ENCODE measurements at places on chromosomes 5 and 9.

DNA sequence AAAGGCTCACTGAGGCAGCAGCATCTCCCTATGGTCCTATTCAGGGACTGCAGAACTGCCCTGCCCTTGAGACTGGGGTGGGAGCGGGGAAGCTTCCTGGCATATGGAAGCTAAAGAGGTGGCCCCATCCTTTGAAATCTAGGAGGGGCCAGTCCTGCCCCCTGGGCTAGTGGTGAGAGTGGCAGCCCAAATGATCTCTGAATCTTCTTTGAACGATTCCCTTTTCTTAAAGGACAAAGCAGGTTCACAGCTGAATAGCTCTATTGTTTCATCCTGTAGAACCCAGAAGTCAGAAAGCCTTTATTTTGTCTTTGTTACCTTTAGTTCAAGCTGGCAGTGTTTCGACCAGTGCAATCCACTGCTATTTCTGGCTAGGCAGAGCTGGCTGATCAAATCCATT, 741.9 kb downstream of the IRX1 start:
- DNase-seq: no peak

GRCh38 chr5:6856653-6857052, 143.4 kb downstream of the TENT4A start:
- no peak for DNase-seq

GRCh38 chr9:28207657-28208056, 634.4 kb upstream of the C9orf72 start:
- no peak for DNase-seq

- DNase-seq: no peak
Measured at GRCh38 chr5:147586832-147587231, 77.0 kb upstream of the DPYSL3 start.

- DNase-seq: no peak
Measured at GRCh38 chr9:121780177-121781040, 129.0 kb downstream of the DAB2IP start.

GRCh38 chr5:146051678-146052077, 53.7 kb downstream of the PLAC8L1 start:
- no peak for DNase-seq

DNA sequence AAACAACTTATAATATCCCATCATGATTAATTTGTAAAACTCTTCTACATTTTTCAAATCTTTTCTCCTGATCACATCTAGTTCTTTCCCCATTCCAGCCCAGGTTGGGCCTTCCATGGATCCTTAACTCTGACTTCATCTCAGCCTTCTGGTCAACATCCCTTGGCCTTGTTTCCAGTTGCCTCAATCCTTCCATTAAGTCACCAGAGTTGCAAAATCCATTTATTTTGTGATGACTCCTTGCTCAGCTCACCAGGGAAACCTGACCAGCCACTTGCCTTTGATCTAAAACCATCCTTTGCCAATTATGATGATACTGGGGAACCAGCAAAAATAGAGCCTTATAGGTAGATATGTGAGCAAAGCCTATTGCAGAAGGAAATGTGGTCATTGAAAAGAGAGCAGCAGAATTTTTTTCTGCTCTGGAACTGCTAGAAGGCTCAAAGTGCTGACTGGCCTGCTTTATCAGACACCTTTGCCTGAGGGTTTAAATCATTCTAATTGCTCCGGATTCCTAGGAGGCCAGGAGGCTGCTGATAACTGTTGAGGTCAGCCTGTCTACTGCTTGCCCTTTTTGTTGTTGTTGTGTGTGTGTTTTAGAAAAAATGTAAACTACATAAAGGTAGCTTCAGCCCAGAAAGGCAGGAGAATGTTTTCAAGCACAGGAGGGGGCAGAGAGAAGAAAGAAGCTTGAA, 512.2 kb upstream of the GRIA1 start:
- no peak for DNase-seq

- no peak for DNase-seq
Measured at GRCh38 chr9:91038483-91039124, 237.0 kb downstream of the SYK start.

DNA sequence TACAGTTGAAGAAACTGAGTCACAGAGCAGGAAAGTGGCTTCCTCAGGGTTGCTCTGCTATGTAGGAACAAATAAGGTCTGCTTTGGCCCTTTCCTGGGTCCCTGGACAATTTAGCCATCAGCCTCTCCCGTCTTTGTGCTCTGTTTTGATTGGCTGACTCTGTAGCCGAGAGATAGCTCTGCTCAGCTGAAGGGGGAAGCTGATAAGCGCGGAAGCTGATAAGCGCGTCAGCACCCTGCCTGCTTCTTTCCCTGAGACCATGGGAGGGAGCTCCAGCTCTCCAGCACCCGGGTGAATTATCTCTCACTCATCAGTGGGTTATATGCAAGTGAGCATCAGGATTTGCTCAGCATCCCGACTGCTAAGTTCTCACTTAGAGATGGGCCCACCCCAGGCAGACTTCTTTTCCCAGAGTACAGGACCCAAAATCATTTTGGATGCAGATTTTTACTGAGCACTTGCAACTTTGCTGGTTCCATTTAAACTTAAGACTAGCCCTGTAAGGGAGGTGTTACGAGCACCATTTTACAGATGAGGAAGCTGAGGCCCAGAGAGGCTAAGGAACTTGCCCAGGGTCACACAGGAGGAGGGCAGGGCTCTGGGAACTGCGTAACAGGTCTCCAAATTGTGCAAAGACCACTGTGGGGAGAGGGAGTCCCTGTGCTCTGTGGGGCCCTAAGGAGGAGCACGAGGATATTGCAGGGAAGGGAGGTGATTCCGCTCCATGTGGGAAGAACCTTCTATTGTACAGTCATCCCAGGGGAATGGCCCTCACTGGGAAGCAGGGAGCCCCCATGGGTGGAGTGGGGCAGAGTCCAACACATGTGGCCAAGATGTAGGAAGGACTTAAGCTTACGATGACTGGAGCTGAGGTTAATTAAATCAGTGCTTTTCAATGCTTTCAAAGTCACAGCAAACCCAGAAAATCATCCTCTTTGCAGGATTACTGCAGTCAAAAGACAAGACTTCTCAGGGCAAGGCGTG, 83.7 kb upstream of the ORM1 start:
- no peak for DNase-seq

- no peak for DNase-seq
Measured at GRCh38 chr5:164191240-164191639, 685.8 kb downstream of the MAT2B start.

DNA sequence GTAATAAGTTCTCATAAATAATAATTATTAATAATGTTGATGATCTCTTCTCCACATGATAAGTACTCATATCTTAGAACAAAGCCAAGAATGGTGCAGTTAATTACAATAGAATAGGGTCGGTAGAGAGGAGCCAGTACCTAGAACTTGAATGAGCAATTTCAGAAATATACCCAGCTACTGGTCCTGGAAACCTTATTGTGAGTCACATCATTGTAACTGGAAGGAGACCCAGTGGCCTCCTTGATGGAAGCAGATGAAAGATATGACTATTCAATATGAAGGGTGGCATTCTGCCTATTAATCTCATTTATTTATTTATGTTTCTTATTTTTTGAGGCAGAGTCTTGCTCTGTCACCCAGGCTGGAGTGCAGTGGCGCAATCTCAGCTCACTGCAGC, 37.7 kb upstream of the SHOC1 start:
- DNase-seq: no peak

DNA sequence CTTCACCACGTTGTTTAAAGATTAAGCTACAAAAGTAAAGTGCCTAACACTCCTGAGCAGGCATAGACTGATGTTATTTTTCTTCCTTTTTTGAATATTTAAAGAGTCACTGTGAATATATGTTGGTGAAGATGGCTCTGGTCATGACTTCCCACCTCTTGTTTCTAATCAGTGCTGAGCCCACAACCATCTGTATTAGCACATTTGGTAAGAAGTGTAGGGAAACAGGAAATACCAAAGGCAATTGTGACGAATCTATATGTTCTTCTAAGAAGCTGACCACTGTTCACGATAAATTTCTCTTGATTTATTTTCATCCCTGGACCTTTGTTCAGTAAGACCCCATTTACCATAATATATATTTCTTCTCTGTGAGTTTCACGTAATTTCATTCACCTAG, 108.3 kb upstream of the PCA3 start:
- no peak for DNase-seq

GRCh38 chr9:130187523-130187846, 15.3 kb downstream of the NCS1 start:
- no peak for DNase-seq

DNA sequence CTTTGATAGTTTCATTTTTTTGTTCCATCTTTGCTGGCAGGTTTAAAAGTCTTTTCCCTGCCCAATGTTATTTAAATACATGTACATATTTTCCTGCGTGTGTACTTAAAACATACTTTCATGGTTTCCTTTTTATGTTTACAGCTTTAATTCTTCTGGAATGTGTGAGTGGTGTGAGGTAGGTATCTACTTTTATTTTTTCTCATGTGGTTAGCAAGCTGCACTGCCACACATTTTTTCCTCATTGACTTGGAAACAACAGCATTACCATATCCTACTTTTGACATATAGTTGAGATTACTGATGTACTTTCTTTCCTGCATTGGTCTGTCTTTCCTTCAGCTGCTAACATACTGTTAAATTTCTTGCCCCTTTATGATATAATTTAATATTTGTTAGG, 51.4 kb upstream of the COL15A1 start:
- no peak for DNase-seq

- DNase-seq: no peak
Measured at GRCh38 chr9:76610011-76610352, 151.0 kb downstream of the GCNT1 start.

- DNase-seq: no peak
Measured at GRCh38 chr5:150202501-150202900, 12.6 kb downstream of the SLC6A7 start.

DNA sequence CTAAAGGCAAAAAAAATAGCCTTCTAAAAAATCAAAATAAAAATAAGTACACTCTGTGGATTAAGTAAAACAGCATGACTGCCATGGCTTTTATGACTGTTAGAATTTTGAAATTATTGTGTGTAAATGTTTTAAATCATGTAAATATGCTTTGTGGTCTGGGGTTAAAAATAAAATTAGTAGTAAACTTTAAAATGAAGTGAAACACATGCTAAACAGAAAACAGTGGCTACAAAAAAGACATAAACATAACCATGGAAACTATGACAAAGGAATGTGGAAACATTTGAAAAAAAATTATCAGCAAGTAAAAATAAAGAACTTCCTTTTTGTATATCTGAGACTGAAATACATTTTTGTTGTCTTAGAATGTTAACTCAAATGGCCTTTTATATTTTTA, 134.5 kb upstream of the SPEF2 start:
- DNase-seq: no peak

GRCh38 chr5:145925803-145926202, 10.6 kb upstream of the SH3RF2 start:
- no peak for DNase-seq

DNA sequence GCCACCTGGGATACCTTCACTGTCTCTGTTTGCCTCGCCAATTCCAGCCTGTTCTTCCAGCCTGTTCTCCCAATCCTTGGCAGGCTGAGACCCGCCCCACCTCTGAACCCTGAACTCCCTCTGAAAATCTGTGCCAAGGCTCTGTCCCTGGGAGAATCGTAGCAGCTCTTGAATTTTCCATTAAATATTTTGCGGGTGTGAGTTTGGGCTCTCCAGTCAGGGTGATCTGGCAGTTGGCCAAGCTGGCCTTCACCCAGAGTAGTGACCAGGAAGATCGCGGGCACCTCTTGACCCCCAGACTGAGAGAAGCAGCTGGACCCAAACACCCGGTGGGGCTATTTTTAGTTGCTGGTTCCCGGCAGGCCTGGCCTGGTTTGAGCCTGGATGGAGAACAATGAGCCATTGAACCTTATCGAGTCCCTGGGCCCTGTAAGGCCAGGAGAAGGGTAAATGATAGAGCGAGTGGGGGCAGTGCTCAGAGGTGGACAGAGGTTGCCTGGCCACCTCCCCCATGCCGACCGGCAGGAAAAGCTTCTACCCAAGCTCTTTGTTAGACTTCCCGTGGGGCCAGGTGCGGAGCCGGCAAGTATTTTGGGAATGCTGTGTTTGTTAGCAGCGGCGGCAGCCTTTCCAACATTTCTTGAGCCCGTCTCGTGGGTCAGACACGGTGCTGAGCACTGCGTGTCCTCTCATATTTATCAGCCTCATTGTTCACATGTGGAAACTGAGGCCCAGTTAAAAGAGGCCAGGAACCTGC, 146.2 kb downstream of the RGS3 start:
- no peak for DNase-seq

DNA sequence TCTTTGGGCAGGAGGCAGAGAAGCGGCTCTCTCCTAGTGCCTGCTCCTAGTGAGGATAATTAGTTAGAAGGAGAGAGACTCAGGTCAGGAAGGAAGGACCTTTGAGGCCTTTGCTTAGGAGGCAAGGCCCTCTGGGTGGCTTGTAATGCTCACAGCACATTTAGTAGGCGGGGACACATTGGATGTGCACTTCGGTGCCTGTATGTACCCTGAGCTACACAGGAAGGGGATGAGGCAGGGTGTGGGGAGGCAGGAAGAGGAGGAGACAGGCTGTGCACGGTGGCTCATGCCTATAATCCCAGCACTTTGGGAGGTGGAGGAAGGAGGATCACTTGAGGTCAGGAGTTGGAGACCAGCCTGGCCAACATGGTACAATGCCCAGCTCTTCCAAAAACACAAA, 7.2 kb upstream of the LCN2 start:
- DNase-seq: no peak

- peak; percentile 73 for DNase-seq
Measured at GRCh38 chr9:21709464-21710058, 92.9 kb upstream of the MTAP start.

GRCh38 chr9:120688758-120689157, 25.5 kb downstream of the MEGF9 start:
- no peak for DNase-seq

DNA sequence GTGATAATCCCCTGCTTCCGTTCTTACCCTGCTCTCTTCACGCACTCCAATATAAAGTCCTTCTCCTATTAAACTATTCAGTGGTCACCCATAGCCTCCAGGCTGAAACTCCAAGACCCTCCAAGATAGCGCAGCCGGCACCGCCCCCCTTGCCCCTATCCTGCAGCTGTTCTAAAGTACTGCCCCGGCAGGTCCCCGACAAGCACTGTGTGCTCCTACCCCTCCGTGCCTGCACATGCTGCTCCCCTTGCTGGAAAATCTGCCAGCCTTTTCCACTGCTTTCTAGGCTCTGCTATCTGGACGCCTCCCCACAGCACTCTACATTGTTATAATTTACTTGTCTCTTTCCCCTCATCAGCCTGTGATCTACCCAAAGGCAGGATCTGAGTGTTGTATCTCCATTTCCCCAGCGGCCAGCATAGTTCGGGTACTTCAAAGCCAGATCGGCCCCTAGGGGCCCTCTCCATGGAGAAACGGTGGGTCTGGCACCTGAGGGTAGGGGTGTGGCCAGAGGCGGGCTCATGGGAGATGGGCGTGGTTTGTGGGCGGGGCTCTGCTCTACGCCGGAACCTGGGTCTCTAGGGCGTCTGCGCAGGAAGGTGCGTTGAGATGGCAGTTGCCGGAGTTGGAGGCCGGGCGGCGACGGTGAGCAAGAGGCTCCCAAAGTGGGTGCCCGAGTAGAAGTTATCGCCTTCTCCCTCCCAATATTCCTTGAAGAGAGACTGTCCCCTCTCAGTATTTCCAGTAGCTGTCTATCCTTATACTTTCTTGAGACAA, 83.5 kb upstream of the RUSC2 start:
- peak; percentile 83 for DNase-seq

DNA sequence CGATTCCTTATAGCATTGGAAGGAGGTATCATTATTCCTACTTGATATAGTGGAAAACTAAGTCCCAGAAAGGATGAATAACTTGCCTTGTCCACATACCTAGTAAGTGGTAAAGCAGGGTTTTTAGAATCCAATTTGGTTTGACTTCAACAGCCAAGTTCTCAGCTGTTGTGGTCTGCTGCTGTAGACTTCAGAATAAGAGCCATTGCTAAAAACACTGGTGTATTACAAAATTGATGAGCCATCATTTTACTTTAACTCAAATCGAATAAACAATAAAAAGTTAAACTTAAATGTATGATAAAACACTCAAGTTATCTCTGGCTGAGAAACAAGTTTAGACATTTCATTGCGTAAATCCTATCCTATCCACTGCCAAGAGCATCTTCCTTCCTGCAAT, 610.8 kb downstream of the TLE1 start:
- DNase-seq: no peak
